Activated T-helper 2 cell treated with anti-CD3 and anti-CD28 coated beads, Interferon-gamma antibody, Interleukin-2, Interleukin-4, amounts not matched to agents 10 μg/mL and 5 μg/mL and 100 μg/mL, durations not matched to agents 14 hours and 24 hours and 36 hours (primary cell): ENCODE measurements at places on chromosomes 3 and 15.

- no peak for DNase-seq
These were observed 344.6 kb downstream of the GRM7 start for GRCh38 chr3:7205535-7205934.

DNA sequence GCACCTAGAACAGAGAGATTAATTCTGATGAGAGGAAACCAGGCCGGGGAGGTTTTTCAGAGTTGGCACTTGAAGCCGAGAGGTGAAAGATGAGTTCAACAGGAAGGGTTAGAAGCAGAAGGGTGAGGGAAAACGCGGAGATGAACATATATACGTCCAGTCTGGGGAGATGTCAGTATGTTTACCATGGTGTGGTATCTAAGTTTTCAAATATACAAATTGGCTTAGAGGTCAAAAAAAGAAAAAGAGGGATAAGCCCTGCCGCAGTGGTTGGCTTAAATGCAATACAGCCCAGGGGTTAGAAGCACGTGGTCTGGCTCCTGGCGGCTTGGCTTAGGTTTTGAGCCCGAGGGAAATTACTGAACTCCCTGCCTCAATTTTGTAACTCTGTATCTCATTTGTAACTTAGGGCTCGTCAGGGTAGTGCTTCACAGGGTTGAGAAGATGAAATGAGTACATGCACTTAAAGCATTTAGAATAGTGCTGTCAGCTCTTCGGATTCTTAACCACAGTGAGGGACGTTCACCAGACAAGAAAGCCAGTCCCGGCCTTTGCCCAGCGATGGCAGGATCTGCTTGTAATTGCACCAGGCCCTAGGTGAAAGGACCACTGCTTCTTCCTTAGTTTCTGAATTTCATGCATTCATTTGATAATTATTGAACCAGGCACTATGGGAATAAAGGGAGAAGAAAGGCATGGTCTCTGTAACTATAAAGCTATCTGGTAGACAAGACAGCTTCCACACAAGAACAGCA is 6.4 kb downstream of the HES1 start:
- no peak for DNase-seq

DNA sequence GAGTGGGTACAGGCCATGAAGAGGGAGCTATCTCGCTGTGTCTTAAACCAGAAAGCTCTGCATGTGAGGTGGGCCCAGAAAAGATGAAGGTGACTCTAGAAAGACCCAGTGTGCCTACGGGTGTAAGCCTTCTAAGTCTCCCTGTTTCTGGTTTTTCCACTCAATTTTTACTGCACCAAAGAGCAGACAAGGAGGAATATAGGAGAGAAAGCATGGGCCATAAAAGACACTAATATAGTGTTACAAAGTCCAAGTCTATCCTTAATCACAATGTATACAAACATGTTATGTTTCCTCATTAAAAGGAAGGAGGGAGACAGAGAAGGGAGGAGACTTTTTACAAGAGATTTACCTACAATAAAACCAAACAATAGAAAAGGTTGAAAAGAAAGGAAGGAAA is 24.1 kb upstream of the ZKSCAN7 start:
- DNase-seq = no peak

- DNase-seq = no peak
These were observed 676 bp downstream of the GP9 start for GRCh38 chr3:129061023-129061887.

GRCh38 chr3:18124501-18124900 is 300.6 kb downstream of the SATB1 start:
- DNase-seq = no peak

DNA sequence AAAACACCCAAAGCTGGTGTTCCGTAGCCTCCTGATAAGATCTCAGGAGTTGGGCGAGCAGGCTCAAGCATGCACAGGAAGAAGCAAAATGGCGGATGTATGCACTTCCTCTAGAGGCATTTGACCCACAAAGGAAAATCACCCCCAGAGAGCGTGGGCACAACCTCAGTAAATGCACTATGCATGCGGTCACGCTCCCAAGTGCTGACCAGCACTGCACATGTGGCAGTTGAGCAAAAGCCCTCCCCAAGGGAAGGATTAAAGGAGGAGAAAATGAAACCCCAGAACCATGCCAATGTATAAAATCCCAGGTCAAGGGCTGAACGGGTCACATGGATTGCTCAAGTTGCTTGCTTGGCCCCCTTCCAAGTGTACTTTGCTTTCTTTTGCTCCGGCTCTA is 289.4 kb upstream of the IGF1R start:
- DNase-seq = no peak

DNA sequence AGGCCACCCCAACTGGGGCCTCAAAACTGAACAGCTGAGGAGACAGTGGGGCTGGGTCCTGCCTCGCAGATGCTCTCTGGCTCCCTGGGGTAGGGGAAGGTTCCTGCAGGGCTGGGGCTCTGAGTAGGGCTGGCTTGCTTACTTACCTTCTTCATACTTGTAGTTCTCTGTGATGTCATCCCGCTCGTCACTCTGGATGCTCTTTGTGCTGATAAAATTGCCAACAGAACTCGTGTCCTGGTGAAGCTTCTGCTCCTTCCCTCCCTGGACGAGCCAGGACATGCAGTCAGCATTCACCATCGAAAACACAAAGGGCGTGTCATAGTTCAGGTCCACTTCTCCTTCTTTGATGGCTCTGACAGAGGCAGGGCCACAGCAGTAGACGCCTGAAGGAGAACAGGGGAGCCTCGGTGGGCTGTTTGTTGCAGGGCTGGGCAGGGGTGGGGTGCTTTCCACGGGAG is 17.9 kb upstream of the EPB42 start:
- DNase-seq = no peak

DNA sequence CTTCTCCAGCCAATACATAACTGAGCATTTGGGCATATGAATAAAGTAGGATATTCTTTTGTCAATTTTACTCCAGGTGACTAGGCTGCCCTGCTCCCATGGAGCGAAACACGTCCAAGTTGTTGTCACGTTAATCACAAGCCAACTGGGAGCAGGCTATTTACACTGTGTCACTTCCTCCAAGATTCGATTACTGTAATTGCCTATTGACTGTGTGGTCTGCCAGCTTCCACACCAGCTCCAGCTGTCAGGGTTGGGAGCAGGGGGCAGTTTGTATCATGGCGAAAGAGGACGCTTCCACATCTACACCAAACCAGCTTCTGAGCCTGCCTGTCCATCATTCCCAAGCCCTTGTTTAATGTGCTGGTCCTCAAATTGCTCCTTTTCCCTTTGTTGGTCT is 89.2 kb upstream of the RORA start:
- no peak for DNase-seq

GRCh38 chr15:27166917-27167316 is 195.9 kb downstream of the GABRG3 start:
- no peak for DNase-seq

DNA sequence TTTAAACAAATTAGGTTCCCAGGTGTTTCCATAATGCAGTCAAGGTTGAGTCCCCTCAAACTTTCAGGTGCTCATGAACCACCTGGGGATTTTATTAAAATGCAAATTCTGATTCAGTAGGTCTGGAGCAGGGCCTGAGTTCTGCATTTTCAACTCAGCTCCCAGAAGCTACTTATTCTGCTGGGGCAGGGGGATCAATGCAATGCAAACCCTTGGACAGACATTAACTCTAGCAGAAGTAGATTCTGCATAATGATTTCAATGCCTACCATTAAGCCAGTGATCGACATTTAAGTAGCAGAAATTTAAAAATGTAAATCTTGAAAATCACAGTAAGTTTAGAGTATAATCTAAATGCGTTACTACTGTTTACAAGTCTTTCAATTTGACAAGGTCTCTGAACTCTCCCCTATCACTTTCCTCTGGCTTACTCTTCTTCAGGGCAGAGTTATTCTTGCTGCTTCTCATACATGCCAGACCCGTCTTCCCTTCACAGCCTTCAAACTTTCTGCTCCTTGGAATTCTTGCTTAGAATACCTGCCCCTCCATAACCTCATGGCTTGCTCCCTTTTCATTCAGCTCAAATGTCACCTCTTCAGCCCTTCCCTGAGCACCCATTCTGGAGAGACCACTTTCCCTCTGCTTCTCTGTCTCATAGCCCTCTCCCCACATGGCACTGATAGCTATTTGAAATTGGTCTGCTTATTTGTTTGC is 19.3 kb upstream of the DPPA4 start:
- DNase-seq = no peak

- no peak for DNase-seq
These were observed 52.6 kb downstream of the TM4SF18 start for GRCh38 chr3:149280671-149281349.
